Neural crest cell (in vitro differentiated cells): ENCODE measurements at places on chromosomes 4 and X.

- no peak for DNase-seq
Measured at GRCh38 chrX:120308959-120309872, 2.0 kb downstream of the TMEM255A start.

DNA sequence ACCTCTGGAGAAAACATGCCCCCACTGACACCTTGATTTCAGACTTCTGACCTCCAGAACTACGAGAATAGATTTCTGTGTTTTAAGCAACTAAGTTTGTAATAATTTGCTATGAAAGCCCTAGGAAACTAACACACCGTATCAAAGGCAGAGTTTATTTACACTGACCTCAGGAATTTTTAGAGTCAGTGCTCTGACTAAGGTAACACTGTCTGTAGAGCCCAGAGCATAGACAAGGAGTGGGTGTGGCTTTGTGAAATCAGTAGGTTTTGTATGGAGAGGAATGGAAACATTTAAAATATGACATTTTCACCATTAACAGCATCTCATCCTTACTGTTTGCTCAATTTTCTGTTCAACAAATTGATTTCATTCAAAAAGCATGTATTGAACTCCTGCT, 764.4 kb upstream of the PCDH10 start:
- DNase-seq = no peak

GRCh38 chrX:139932073-139932900, 566 bp downstream of the ATP11C start:
- DNase-seq = no peak

GRCh38 chrX:123184866-123185276, 793 bp downstream of the GRIA3 start:
- DNase-seq = peak; percentile 6

GRCh38 chrX:75151827-75152592, 4.1 kb downstream of the ABCB7 start:
- no peak for DNase-seq

DNA sequence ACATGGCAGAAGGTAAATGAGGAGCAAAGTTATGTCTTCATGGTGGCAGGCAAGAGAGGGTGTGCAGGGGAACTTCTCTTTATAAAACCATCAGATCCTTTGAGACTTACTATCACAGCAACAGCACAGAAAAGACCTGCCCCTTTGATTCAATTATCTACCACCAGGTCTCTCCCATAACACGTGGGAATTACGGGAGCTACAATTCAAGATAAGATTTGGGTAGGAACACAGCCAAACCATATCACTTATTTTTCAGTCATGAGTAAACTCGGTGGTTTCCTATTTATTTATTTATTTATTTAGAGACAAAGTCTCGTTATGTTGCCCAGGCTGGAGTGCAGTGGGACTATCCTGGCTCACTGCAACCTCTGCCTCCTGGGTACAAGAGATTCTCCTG, 22.1 kb downstream of the CXCL1 start:
- no peak for DNase-seq
